ENCODE measurements at places on chromosomes 3 and 15.

- DNase-seq = no peak
Measured at GRCh38 chr15:101022306-101022705, 103.1 kb downstream of the LRRK1 start.

DNA sequence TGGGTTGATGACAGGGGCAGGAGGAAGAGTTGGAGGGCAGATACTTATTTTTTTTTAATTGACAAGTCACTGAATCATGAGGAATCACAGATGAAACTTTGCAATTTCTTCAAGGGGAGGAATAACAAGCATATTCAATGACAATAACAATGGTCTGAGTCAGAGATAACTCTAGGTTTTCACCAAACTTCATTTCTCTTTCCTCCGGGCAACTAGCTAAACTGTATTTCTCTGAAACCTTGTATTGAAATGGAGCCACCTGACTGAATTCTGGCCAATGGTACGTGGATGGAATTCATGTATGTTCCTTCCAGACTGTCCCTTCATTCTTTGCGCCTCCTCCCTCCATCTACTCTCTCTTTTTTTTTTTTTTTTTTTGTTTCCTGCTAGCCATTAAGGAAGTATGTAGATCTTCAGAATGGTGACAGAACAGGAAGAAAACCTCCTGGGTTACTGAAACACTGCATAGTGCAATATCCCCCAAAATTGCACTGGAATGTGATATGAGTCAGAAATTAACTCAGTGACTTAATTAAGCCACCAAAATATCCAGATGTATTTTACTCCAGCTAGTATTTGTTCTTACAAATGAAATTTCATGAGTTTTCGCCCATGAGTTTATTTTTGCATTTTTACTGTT, 495.4 kb downstream of the OTOL1 start:
- DNase-seq = no peak

- no peak for DNase-seq
Measured at GRCh38 chr3:71688121-71688520, 37.1 kb downstream of the EIF4E3 start.

GRCh38 chr3:23575697-23576096, 230.1 kb upstream of the UBE2E1 start:
- no peak for DNase-seq

- no peak for DNase-seq
Measured at GRCh38 chr15:61715082-61715481, 345.2 kb downstream of the VPS13C start.

Measured in CD4-positive, alpha-beta T cell treated with Interleukin-15 for 4 hours (primary cell).